Activated T-helper 1 cell treated with Interleukin-2 at 50 U/mL for 16 hours (primary cell): ENCODE measurements at places on chromosomes 6 and 20.

DNA sequence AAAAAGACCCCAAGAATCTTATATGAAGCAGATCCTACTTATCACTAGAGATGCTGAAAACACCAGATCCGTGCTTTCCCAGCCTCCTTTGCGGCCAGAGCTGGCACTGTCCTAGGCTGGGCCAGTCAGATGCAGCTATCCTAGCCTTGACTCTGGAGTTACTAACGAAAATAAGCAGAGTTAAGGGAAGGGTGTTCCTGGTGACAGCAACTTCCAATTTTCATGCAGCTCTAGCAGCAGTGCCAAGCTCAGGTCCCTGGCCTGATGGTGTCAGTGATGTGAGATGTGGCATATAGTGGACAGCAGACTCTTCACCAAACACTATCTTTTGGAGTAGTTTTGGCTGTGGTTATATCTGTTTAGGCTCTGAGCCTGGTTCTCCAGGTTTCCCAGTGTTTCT is 25.6 kb upstream of the ABCC10 start:
- DNase-seq: no peak

- DNase-seq: no peak
Measured at GRCh38 chr6:141701732-141702131, 431.0 kb upstream of the GJE1 start.

DNA sequence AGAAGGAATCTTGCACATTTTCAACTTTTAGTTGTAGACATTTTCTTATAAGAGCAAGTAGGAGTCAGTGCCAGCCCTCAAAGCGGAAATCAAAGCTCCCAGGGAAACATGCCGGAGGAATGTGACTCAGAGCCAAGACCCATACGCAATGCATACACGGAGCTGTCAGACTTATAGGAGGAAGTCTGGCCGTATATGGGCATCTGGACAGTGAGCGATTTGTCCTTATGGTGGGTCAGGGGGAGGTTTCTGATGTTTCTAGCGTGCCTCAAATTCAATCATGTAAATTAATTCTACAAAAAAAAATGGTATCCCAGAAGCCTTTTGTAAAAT is 3.6 kb upstream of the CCN2 start:
- DNase-seq: no peak

- no peak for DNase-seq
Measured at GRCh38 chr6:107330168-107330567, 129.2 kb downstream of the PDSS2 start.

DNA sequence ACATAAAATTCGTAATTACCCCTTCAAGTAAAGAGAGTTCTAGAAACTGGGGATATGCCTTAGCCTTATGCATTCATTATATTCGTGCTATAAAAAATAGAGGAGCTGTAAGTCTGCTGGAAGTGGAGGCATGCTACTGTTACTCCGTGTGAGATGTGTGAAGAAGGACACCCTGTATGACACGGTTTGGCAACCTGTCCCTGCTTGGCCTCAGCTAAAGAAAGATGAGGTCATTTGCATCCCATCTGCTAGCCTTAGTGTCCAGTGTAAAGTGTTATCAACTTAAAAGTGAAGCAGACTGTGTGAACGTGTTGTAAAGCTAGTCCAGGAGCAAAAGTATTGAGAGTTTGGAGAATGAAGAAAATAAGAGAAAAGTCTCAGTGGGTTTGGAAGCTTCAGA is 135.1 kb upstream of the RAB32 start:
- no peak for DNase-seq

- DNase-seq: no peak
Measured at GRCh38 chr6:154298297-154298696, 58.3 kb downstream of the IPCEF1 start.

GRCh38 chr6:121443971-121444541 is 8.6 kb downstream of the GJA1 start:
- DNase-seq: no peak

GRCh38 chr6:111866857-111867256 is 6.4 kb downstream of the FYN start:
- no peak for DNase-seq

DNA sequence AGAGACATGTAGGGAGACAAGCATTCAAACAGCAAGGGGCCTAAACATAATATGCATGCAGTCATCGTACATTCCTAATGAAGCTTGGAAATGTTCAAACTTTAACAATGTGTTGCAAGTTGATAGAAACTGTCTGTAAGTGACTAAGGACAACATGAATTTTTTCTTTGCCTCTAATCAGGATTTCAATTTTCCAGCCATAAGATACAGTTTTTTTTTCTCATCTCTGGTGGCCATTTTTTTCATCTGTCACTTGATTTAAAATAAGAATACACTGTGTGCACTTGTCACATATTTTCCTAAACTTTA is 22.2 kb upstream of the MTRF1L start:
- DNase-seq: no peak
